Mucosa of descending colon (tissue), 3 donors: ENCODE measurements at places on chromosomes 13 and 19.
A peak's percentile ranks its signal among the peaks of the same experiment; 100 is the strongest.

- no peak for DNase-seq
Observed at GRCh38 chr13:37997641-37998040, 128.1 kb upstream of the TRPC4 start.

DNA sequence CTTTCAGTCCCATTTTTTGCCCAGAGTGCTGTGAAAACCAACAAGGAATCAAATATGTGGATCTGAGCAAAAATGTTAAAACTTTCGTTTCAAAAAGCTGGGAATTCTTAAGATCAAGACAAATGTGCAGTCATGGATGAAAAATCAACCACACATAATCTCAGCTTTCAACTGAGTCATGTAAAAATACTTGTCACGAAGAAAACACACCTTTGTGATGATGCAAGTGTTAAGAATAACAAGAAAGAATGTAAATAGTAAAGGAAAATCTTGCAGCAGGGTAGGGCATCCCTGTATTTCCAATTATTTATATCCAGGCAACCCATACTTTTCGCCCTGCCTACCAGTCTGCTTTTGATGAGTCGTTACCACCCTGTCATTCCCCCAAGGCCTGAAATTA is 27.4 kb upstream of the DCLK1 start:
- no peak for DNase-seq

DNA sequence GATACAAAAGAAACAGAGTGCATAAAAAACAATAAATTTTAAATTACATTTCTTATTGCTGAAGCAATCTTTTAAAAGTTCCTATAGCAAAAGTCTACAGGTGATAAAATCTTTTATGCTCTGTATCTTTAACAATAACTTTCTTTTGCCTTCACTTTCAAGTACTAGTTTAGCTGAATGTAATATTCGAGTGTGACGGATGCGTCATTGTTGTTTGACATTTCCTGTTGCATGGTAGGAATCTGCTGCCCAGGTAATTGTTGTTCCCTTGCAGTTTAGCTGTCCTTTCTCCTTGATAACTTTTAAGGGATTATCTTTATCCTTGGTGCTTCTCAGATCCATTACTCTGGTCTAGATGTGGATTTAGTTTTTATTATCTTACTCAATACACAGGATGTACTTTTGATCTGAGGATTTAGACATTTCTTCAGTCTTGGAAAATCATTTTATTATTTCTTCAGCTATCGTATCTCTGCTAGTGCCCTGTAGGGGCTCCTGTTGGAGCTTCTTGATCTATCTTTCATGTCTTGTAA is 2.1 kb upstream of the CPB2 start:
- no peak for DNase-seq

DNA sequence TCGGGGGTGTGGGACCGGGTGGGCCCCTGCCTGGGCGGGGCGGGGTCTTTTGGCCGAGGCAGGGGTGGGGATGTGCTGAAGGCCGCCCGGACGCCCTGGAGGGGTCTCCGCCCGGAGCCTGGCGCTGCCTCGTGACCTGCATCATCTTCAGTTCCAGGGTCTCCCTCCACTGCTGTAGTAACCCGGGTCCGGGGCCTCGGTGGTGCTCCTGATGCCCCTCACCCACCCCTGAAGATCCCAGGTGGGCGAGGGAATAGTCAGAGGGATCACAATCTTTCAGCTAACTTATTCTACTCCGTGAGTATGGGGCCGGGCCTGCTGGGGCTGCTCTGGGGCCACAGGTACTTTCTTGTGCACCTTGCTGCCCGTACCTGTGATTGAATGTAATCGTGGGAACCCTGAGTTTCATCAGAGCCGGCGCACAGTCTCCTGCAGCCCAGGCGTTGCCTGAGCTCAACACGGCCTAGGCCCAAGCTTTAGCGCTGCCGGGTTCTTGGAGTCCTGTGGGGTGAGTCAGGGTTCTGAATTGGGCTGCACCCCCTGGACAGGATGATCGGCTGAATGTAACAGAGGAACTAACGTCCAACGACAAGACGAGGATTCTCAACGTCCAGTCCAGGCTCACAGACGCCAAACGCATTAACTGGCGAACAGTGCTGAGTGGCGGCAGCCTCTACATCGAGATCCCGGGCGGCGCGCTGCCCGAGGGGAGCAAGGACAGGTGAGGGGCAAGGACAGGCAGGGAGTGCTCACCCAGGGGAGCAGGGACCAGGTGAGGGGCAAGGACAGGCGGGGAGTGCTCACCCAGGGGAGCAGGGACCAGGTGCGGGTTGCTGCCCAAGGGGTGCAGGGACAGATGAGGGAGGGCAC is 10.5 kb downstream of the PEAK3 start:
- peak; percentile 57 for DNase-seq

DNA sequence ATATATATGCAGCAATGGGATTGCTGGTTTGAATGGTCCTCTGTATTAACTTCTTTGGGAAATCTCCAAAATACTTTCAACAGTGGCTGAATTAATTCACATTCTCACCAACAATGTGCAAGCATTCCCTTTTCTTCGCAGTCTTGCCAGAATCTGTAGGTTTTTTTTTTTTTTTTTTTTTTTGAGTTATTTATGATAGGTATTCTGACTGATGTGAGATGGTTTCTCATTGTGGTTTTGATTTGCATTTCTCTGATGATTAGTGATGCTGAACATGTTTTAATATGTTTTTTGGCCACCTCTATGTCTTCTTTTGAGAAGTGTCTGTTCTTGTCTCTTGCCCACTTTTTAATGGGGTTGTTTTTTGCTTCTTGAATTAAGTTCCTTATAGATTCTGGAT is 2041.5 kb upstream of the PCDH20 start:
- DNase-seq: no peak

- DNase-seq: no peak
Observed at GRCh38 chr13:29993716-29994488, 143.5 kb upstream of the UBL3 start.

- no peak for DNase-seq
Observed at GRCh38 chr13:71685072-71685471, 181.9 kb downstream of the DACH1 start.

DNA sequence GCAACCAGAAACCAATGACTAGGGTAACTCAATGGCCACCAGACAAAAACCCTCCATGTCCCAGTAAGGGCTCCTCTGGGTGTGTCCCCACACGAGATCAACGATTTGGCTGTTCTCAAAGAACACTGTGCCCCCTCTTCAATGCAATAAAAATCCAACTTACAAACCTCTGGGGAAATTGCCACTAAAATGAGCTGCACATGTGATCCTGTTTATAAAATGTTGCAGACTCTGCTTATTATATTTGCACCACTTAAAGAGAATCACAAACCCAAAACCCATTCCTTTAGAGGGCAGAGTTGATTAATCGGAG is 80.5 kb downstream of the STK24 start:
- DNase-seq: no peak

- no peak for DNase-seq
Observed at GRCh38 chr19:17943274-17944221, 10.7 kb downstream of the CCDC124 start.

DNA sequence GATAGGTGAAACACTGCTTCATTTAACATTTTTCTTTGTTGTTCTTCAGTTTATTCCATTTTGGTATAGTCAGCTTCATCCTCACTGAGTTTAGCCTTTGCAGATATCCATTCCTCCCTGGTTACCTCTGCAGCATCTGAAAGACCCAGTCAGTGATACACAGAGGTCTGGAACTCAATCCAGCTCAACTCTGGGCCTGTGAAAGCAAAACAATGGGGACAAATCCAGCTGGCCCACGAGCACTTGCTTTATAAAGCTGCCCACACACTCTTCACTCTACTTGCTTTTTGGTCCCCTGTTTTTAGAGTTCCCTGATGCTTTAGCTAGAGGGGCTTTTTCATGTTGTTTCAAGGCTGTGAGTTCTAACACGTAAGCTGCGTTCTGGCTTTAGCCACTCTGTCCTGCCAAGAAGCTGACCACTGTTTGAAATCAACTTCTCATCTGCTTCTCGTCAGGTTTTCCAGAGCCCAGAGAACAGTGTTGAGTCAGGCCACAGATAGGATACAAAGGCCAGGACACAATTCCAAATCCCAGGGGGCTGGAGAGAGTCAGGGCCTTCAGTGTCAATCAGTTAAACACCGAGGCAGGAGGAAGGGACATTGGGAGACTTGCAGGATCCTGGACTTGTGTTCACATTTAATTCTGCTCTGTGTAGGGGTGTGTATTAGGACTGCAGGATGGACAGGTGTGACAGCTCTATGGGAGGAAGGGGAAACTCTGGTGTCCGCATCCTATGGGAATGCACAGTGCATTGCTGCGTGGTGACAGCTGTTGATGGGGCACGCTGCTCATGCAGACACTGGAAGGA is 83.5 kb upstream of the RNF113B start:
- DNase-seq: no peak

- DNase-seq: no peak
Observed at GRCh38 chr13:84574851-84575250, 692.6 kb upstream of the SLITRK1 start.

DNA sequence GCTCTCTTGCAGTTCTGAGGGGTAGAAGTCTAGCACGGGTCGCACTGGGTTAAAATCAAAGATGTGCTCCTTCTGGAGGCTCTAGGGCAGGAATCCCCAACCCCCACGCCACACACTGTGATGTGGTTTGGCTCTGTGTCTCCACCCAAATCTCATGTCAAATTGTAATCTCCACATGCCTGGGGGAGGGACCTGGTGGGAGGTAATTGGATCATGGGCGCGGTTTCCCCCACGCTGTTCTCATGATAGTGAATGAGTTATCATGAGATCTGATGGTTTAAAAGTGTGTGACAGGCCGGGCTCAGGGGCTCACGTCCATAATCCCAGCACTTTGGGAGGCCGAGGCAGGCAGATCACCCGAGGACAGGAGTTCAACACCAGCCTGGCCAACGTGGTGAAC is 26.6 kb upstream of the CALM3 start:
- DNase-seq: no peak

DNA sequence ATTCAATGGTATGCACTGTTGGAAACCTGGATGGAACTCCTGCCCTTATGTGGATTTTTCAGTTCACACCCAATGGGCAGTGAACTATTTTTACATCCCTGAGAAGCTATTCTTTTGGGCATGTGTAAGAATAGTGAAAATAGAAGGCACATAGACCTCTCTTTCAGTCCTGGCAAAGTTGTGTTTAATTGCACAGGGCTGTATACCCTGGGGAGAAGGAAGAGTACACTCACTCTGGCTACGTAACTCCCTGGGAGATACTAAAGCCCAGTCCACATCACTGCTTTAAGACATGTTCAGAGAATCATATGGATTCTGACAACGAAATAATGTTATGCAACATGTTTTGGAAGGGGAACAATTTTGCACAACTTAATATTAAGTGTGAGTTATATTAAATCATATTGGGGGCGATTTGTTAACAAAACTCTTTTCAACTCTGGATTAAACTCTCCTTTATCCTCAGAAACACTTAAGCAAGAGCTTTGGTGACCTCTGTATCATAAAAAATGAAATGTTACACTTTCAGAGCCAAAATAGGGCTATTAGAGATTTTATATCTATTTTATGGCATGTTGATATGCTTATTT is 166.1 kb downstream of the DCT start:
- no peak for DNase-seq

DNA sequence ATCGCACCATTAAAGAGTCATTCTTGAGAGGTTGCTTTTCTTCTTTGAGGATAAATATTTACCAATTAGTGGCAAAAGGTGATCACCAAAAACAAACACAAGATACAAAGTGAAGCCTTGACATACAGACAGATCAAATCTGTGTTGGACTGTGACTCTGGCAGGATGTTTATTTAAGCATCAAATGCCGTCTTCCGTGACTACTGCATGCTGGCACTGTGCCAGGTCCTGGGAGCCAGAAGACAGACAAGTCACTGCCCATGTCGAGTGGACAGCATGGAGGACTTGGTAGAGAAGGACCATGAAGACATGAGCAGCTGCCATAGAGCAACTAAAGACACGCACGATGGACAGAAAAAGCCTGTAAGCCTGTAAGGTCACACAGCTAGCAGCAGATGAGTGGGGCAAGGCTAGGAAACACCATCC is 92.8 kb upstream of the FARP1 start:
- no peak for DNase-seq

DNA sequence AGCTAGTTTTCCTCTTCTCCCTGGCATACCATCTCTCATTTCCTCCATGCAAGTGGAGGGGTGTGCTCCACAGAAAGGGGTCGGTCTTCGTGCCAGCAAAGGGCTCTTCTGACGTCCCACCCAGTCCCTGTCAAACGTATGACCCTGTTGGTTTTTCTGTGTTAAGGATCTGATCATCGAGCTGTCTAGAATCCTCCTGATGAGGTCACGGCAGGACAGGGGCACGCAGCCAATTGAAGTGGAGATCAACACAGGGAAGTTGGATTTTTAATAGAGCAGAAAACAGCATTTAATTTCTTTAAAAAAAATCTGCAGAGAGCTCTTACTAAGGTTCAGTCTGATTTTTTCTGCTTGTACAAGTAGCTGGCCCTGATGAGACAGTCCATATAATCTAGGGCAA is 339.4 kb downstream of the TEX29 start:
- DNase-seq: no peak

GRCh38 chr13:88000787-88001186 is 329.6 kb downstream of the SLITRK5 start:
- no peak for DNase-seq

DNA sequence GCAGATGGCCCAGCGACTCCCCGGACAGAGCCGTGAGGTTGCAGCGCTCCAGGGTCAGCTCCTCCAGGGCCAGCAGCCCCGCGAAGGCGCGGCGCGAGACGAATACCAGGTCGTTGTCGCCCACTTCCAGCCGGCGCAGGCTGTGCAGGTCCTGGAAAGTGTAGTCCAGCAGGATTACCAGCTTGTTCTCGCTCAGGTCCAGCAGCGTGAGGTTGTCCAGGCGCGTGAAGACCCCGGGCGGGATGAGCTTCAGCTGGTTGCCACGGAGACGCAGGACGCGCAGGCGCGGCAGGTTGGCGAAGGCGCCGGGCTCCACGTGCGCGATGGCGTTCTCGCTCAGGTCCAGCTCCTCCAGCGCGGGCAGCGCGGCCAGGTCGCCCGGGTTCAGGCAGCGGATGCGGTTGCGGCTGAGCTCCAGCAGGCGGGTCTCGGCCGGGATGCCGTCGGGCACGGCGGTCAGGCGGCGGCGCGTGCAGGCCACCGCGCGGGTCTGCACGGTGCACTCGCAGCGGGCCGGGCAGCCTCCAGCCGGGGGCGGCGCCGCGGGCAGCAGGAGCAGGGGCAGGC is 9.3 kb upstream of the PEAK3 start:
- DNase-seq: no peak

DNA sequence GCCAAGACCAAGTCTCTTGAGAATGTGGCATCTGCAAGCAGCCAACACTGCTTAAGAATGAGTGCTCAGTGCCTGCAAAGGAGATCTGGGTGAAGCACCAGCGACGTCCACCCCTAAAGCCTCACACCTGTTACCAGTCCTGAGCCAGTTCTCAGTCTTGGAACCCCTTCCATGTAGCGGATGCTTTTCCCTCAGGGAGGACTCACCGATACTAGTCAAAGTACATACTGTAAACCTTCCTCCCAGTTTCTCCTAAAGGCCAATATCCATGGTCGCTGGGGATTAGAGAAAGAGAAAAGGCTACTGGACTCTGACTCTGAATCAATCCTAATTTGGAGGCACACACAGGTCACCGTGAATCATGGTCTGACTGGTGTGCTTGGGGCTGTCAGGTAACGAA is 4.2 kb upstream of the PTPRH start:
- DNase-seq: no peak

- no peak for DNase-seq
Observed at GRCh38 chr13:35785576-35786303, 309.3 kb upstream of the MAB21L1 start.
